ENCODE measurements at places on chromosomes 12 and 14.

DNA sequence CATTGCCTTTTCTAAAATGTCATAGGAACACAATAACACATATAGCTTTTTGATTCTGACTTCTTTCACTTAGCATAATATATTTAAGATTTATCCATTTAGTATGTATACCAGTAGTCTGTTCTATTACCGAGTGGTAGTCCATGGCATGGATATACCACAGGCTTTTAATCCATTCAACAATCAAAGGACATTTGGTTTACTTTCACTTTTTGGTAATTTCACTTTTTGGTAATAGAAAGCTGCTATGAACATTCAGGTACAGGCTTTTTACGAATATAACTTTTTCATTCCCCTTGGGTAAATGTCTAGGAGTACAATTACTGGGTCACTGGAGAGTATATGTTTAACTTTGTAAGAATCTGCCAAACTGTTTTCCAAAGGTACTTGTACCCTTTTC is 100.7 kb upstream of the PRICKLE1 start:
- DNase-seq = no peak

GRCh38 chr12:44287545-44287944 is 451.7 kb downstream of the TMEM117 start:
- DNase-seq = no peak

DNA sequence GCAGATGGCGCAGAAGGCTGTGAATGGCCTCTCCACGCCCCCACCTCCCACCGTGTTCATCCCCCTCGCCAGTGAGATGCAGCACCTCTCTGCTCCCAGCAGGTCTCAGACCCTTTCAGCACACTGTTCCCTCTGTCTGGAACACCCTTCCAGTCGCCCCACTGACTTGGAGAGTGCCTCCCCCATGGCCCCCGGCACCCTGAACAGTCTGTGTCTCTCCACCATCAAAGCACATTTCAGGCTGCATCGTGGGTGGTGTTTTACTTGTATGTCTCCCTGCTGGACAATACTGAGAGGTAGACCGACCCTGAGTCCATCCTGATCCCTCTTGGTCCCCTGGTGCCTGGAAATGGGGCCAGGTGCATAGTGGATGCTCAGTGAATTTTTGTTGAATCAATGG is 34.9 kb downstream of the CACNA2D4 start:
- no peak for DNase-seq

GRCh38 chr14:95494456-95494855 is 22.0 kb downstream of the SYNE3 start:
- no peak for DNase-seq
